Activated CD4-positive, alpha-beta T cell treated with anti-CD3 and anti-CD28 coated beads, Interleukin-2, amount 50 U/mL, for 24 hours (primary cell): ENCODE measurements at places on chromosomes 4 and X.

DNA sequence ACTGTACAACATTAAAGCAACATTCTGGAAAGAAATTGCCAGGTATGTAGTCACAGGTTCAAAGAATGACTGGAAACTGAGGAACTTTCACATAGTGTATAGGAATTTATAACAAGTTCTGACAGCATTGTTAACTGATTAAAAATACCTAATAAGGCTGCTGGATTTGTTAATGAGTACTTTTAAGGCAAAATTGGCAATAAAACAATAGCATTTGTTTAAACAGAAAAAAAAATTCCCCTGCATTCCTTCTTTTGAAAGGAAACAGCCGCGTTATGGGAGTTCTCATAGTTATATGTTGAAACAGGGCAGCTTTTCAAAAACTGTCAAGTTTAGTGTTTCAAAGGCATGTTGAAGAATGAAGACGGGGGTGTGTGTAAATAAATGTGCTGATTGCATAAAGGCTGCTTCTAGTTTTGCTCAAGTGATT, 282.5 kb upstream of the FAT1 start:
- DNase-seq, result no peak

- DNase-seq, result no peak
Measured at GRCh38 chr4:15765391-15765790, 12.7 kb upstream of the CD38 start.

- no peak for DNase-seq
Measured at GRCh38 chrX:18698737-18699650, 8.5 kb upstream of the PPEF1 start.

GRCh38 chr4:7747062-7747385, 192.6 kb downstream of the AFAP1 start:
- DNase-seq, result no peak

GRCh38 chr4:158189422-158189821, 16.6 kb upstream of the GASK1B start:
- DNase-seq, result no peak

- no peak for DNase-seq
Measured at GRCh38 chr4:13944095-13944511, 316.6 kb upstream of the BOD1L1 start.

- no peak for DNase-seq
Measured at GRCh38 chr4:54553001-54553400, 104.8 kb upstream of the KIT start.

GRCh38 chr4:13865871-13866669, 238.5 kb upstream of the BOD1L1 start:
- DNase-seq, result no peak

DNA sequence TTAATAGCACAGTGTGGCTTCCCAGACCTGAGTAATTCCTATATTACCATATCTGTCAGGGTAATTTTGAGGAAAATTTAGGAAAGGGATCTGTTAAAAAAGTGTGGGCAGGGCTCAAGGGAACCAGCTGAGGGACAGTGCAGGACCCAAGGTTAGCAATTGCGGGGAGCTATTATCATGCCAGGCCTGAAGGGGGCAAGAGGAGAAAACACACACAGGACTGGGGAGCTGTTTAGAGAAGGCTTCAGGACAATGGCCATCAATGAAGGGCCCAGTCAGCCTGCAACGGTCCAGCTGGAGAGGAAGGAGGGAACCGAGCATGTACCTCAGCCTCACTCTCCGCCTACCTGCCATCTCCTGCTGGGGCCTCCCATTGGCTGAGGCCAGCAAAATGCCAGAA, 19.0 kb upstream of the NHS start:
- no peak for DNase-seq

DNA sequence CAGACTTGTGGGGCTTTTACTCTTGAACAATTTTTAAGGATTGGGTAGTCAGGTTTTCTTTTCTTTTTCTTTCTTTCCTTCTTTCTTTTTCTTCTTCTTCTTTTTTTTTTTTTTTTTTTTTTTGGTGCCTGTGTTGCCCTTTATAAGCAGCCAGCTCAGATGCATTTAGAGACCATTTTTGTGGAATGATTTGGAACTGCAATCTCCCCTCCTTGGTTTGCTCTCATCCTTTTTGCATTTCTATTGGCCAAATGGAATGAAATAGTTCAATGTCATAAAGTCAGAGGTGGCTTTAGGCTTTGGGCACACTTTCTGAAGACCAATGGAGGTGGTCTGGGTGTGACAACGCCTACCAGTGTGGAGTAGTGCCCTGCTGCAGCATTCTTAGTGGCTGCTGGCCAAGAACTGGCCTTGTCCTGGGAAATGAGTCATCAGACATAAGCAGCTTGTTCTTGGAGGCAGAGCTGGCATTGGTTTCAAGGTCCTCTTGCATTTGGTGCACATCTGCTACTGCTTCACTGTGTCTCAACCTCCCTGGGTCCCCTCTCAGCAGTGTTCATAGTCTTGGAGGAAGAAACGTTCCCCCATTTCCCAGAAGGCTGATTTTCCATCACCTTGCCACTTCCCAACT, 84.5 kb downstream of the CT47B1 start:
- no peak for DNase-seq

- DNase-seq, result no peak
Measured at GRCh38 chrX:45435481-45435880, 234.8 kb upstream of the DIPK2B start.
